Stimulated activated CD8-positive, alpha-beta memory T cell treated with anti-CD3 and anti-CD28 coated beads, Interleukin-15, amount 100 ng/mL, for 24 hours (primary cell): ENCODE measurements at places on chromosomes 2 and 18.

DNA sequence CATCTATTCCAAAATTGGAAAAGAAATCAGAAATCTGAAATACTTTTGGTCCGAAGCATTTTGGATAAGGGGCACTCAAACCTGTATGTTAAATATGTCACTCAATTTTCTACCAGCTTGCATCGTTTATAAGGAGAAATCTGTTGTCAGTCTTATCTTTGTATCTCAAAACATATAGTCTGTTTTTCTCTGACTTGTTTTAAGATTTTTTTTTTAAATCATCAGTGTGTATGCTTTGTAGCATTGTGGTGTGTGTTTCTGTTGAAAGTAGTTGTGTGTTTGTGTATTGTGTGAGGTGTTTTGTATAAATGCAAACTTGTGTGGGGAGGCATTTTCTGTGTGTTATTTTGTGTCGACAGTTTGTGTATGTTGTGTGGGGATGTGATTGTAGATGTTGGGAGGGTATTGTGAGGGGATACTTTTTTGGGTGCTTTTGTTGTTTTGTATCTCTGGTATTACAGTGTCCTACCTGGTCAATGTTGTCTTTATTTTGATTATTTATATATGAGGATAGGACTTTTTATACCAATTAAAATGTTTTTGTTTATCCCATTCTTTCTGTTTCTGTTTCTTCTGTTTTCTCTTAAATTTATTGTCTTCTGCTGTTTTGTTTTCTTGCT, 30.9 kb downstream of the SMCHD1 start:
- no peak for DNase-seq

- DNase-seq: no peak
Observed at GRCh38 chr2:217394510-217395351, 534.9 kb upstream of the TNP1 start.

GRCh38 chr2:122528958-122529705, 773.7 kb downstream of the TSN start:
- DNase-seq: no peak

GRCh38 chr2:32947076-32947483, 327 bp downstream of the LTBP1 start:
- no peak for DNase-seq

DNA sequence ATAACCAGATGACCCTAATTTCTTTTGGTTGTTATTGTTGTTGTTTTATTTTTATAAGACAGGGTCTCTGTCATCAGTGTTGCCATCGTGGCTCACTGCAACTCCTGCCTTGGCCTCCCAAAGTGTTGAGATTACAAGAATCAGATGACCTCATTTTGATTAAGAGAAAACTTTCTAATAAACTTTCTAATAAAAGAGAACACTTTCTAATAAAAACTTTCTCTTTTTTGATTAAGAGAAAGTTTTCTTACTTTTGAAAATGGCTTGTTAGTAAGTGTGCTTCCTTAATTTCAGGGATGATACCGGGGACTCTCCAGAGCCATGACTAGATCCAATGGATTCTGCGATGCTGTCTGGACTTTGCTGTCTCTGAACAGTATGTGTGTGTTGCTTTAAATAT, 7.7 kb downstream of the CENPA start:
- DNase-seq: no peak

DNA sequence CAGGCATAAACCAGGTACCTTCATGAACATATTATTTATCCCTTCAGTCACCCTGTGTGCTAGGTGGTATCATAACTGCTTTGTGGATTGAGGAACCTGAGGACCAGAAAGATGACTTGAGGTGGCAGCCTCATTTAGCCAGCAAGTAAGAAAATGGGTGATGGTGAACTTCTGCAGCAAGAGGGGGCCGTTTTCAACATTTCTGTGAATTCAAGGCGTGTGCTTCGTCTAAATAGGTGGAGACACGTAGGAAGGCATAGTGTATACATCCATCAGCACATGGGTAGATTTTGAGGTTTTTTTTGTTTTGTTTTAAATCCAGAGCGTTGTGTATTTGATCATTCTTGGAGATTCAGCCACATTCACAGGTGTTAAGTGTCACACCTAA, 118.7 kb downstream of the SPTBN1 start:
- DNase-seq: no peak

DNA sequence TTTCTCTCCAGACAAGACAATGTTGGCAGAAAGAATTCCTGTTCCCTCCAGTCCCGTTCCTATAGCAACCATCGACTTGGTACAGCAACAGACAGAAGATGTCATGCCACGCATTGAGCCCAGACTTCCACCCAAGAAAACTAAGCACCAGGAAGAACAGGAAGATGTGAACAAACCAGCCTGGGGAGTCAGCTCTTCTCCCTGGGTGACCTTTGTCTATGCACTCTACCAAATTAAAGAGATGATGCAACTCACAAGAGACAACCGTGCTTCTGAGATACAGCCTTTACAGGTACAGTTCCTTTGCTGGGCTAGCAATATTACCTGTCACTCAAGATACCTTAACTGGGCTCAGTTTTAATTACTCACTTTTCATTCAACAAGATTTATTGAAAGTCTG, 37.1 kb downstream of the NEMP2 start:
- DNase-seq: no peak

- no peak for DNase-seq
Observed at GRCh38 chr2:119431976-119432850, 559 bp downstream of the TMEM37 start.

DNA sequence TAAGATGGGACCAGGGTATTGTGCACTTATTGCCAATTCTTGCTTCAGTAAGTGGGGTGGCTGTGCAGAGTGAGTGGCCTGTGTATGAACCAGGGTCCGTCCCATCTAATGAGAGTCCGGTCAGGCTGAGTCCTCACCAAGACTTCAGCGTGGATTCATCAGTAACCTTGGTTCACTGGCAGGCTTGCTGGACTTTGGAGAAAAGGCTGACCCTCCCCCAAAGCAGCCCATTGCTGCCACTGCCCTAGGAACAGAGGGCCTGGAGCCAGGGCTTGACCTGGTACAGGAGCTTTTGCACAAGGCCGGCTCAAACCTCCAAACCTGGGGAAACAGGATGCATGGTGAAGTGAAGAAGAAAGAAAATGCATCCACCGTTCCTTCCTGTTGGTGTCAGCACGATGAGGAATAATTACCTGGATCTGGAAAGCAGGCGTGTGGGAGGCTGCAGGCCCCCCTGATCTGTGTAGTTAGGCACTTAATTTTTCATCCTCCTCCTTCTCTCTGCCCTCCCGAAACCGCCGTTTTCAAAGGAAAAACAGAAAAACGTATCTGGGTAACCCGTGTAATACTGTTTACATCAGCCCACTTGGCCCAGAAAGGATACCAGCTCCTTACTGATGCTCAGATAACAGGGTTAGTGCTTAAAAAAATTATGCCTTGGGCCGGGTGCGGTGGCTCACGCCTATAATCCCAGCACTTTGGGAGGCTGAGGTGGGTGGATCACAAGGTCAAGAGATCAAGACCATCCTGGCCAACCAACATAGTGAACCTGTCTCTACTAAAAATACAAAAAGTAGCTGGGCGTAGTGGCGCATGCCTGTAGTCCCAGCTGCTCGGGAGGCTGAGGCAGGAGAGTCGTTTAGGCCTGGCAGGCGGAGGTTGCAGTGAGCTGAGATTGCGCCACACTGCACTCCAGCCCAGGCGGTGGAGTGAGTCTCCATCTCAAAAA, 147.7 kb downstream of the TGIF1 start:
- no peak for DNase-seq

GRCh38 chr18:79664525-79665125, 15.0 kb upstream of the CTDP1 start:
- DNase-seq: no peak

DNA sequence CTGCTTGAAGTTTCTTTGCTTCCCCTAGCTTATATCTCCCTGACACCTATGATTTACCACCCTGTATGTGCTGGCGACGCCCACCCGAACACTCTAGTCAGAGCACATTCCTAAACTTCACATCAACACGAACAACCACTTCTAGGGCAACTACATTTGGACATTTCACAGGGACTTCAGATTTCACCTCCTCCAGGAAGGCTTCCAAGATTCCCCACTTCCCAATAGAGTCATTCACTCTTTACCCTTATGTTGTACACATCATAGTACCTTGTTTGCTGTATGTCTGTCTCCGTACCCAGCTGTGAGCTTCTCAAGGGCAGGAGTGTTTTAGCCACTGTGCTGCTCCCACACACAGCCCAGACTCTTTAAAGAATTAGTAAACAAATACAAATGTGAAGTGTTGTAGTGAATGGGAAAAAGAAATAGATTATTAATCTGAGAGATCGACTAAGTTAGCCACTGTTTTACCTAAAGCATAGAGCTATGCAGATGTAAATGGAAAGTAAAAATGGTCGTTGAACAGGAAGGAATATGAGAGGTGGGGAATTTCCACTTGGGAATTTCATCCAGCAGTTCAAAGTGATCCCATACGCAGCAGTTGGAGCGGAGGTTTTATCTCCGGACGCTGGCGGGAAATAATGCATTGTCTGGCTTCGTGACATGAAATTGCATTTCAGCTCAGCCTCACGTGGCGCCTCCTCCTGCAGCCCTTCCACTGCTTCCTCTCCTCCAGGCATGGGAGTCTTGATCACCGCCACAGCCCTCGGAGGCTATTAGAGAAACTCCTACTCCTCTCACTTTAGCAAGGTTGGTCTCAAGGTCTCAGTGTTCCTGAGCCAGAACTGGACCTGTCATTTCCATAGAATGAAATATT, 233.4 kb upstream of the COPS8 start:
- no peak for DNase-seq

DNA sequence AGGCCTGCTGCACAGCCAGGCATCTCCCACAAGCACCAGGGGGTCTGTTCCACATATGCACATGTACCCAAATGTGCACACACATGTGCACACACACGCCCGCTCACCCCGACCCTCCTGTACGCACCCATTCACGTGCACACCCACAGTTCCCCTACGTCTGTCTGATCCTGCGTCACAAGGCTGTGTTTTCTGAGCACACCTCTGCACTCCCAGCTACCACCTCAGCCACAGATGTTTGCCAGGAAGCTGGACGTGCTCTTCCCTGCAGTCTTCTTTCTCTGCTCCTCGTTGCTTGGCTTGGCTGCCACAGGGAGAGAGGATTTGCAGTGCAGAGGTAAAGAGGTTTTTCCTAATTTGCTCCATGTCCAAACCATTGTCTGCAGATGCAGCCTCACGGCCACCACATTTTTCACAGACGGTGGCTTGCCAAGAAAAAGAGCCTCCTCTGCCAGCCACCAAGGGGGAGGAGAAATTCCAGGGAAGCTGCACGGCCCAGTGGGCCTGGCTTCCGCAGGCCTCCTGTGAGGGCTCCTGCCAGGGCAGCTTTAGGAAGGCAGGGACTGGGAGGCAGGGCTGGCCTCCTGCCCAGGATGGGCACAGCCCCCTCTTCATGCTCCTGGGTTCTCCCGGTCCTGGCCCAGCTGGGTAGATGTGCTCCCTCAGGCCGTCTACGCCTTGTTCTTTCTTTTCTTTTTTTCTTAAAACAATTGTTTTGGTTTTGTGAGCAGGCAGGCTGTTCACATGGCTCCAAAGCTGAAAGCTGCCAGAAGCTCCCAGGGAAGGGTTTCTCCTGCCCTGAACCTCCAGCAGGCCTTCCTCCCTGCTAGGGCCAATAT, 29.3 kb upstream of the HS6ST1 start:
- no peak for DNase-seq

DNA sequence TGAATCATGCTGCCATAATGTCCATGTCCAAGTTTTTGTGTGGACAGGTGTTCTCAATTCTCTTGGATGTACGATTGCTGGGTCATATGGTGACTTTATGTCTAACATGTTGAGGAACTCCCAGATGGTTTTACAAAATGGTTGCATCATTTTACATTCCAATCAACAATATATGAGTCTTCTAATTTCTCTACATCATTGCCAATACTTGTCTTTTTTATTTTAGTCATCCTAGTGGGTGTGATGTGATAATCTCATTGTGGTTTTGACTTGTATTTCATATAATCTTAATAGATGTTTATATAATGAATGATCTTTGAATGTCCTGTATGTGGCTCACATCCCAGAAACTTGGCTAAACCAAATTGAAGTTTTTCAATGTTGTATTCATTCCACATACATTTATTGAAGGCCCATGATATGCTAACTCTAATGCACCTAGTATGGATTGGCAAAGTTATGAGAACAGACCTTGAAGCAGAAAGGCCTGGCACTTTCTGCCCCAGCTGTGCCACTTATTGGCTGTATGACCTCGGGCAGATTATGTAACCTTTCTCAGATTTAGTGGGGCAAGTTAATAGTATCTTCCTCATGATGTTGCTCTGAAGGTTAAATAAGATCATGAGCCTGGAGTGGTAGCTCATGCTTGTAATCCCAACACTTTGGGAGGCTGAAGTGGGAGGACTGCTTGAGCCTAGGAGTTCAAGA, 205.4 kb downstream of the RAB3GAP1 start:
- no peak for DNase-seq

DNA sequence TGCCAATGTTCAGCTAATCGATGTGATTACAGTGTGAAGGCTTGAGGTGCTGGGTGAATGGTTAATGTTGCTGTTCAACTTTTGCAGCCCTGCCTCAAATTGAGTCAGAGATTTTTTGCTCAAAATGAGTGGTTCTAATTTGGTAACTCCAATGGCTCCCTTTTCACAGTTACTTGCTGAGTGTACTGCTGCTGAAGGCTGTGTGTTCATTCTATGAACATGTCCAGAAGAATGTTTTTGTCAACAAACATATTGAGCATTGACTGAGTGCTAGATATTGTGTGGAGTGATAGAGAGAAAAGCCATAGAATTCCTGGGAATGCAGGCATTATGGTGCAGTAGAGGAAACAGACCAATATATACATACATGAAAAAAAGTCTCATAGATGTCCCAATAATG, 39.0 kb upstream of the TCF4 start:
- no peak for DNase-seq

GRCh38 chr18:26642440-26643348, 94.3 kb upstream of the KCTD1 start:
- DNase-seq: no peak

DNA sequence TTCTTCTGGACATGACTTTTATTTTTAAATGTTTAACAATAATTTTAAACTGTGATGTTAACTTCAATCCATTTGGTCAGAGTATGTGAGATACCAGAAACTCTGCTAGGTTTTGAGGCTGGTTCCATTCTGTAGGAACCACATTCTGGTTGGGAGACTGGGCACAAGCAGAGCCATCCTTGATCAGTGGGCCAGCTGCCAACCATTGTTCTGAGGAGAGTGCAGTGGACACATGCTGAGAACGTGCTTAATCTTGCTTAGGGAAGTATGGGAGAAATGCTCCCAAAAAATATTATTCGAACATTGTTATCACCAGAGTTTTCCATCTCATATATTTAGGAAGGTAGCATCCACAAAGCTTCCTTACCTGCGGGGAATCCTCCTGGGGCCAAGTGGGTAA, 155.8 kb downstream of the RTN4 start:
- DNase-seq: no peak
